HT-29 (cell line): ENCODE measurements at places on chromosomes 3 and 15. TPM values are rescaled to one million over a fixed set of nuclear protein-coding genes. Genes with fewer than 3 reads are reported as not detected.

DNA sequence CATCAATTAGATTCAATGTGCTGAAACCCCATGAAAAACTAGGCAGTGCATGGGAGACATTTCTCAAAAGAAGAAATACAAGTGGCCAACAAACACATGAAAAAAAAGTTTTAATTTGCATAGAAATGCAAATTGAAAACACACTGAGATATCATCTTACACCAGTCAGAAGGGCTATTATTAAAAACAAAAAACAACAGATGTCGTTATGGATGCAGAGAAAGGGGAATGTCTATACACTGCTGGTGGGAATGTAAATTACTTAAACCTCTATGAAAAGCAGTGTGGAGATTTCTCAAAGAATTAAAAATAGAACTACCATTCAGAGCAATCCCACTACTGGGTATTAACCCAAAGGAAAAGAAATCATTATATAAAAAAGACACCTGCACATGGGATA, 98.7 kb downstream of the CCNL1 start:
- no peak for DNase-seq

- no peak for DNase-seq
Observed at GRCh38 chr15:25019434-25019833, 64.6 kb downstream of the SNRPN start.

DNA sequence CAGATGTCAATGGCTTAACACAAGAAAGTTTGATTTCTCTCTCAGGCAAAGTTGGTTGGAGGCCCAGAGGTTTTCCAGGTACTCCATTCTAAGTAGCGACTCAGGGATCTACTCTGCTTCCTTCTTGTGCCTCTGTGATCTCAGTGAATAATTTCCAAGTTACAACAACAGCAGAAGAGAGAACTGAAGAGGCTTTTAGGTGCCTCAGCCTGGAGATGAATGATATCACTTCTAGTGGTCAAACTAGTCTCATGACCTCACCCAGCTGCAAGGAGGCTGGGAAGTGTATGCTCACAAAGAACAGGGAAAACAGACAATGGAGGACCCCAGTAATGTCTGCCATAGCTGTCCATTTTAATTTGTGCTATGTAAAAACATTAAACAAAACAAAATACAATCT, 4.6 kb upstream of the PRICKLE2 start:
- DNase-seq: no peak

INKA1 gene
- total RNA-seq: 0.15 TPM in 1 of 2 replicates, not detected in the other

GRCh38 chr15:76185716-76186115, 125.6 kb downstream of the ETFA start:
- DNase-seq: peak; percentile 85

DNA sequence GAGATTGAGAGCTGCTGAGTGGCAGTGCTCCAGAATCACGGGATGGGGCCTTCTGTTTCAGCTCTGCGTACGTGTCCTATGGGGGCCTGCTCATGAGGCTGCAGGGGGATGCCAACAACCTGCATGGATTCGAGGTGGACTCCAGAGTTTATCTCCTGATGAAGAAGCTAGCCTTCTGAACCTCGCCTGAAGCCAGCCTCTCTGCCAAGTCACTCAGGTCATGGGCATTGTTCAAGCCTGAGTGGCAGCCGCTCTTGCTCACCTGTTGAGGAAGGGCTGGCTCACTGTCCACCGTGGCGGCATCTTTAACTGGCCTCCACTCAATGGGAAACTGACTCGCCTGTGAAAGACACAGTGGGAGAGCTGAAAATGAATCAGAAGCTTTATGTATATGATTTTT, 6.6 kb downstream of the POLR2H start:
- DNase-seq: no peak

GRCh38 chr3:57252404-57252803, 24.9 kb downstream of the APPL1 start:
- no peak for DNase-seq

- no peak for DNase-seq
Observed at GRCh38 chr15:85097725-85098124, 116.1 kb downstream of the PDE8A start.

DNA sequence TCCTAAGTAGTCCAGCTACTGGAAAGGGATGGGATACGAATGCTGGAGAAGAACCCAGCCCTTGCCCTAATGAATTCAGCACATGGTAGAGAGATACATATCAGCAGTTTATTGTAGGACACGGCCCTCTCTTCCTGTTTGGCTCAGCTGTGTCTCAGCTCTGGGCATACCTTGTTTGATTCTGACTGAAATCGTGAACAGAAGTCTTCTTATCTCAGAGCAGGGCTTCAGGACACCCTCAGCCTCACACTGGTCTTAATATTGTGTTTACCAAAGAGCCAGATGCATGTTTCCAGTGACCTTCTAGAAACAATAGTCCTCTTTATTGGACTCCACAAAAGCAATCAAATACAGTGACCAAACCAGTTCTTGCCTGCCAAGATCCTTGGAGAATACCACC, 54.7 kb downstream of the FAM174B start:
- DNase-seq: peak; percentile 80
